Stimulated activated CD8-positive, alpha-beta memory T cell treated with anti-CD3 and anti-CD28 coated beads, Interleukin-12 subunit alpha, Interleukin-12 subunit beta, amount 100 ng/mL, for 4 hours (primary cell): ENCODE measurements at places on chromosomes 2 and 18.

GRCh38 chr18:46406539-46406932 lies 250.5 kb downstream of the LOXHD1 start:
- no peak for DNase-seq

- DNase-seq = no peak
These were observed 52.0 kb upstream of the TRIM43 start for GRCh38 chr2:95539836-95540235.

- DNase-seq = no peak
These were observed 42.4 kb upstream of the NABP1 start for GRCh38 chr2:191635333-191636234.

GRCh38 chr2:141941210-141941714 lies 189.6 kb downstream of the LRP1B start:
- DNase-seq = no peak
